CD4-positive, alpha-beta memory T cell (primary cell): ENCODE measurements at places on chromosomes 11 and 22. TPM values are rescaled to one million over a fixed set of nuclear protein-coding genes. Genes with fewer than 3 reads are reported as not detected.

GRCh38 chr11:116649268-116649667 lies 123.5 kb downstream of the BUD13 start:
- DNase-seq: no peak

- peak; percentile 70 for DNase-seq
Observed at GRCh38 chr11:848380-848931, 5.8 kb downstream of the TSPAN4 start.

DNA sequence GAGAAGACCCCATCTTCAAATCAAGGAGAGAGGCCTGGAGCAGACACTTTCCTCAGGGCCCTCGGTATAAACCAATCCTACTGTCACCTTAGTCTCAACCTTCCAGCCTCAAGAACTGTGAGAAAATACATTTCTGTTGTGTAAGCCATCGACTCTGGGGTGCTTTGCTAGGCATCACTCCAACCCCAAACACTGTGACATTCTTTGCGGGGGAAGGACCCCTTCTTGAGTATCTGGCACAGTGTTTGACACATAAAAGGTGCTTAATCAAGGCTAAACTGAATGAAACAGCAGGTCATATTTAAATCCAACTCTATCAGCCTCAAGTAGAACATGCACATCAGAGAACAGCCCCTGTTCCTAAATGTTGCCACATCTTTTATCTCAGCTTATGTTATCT lies 558.1 kb downstream of the INSC start:
- no peak for DNase-seq

DNA sequence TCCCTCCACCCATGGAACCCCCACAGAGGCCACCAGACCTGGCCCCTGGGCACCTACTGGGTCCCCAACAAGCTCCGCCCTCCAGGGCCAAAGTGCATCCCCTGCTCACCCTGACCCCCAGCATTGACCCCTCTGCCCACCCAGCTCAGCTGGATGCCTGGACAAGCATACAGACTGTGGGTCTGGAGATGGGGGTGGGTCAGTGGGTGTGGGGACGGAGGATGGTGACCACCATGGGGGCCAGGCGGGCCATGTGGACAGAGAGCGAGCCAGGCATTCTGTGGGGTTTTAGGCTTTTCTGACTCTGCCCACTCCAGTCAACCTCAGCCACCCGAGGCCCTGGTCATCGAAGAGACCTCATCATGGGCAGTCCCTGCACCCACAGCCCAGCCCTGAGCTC lies 183.7 kb downstream of the BRD1 start:
- no peak for DNase-seq

DNA sequence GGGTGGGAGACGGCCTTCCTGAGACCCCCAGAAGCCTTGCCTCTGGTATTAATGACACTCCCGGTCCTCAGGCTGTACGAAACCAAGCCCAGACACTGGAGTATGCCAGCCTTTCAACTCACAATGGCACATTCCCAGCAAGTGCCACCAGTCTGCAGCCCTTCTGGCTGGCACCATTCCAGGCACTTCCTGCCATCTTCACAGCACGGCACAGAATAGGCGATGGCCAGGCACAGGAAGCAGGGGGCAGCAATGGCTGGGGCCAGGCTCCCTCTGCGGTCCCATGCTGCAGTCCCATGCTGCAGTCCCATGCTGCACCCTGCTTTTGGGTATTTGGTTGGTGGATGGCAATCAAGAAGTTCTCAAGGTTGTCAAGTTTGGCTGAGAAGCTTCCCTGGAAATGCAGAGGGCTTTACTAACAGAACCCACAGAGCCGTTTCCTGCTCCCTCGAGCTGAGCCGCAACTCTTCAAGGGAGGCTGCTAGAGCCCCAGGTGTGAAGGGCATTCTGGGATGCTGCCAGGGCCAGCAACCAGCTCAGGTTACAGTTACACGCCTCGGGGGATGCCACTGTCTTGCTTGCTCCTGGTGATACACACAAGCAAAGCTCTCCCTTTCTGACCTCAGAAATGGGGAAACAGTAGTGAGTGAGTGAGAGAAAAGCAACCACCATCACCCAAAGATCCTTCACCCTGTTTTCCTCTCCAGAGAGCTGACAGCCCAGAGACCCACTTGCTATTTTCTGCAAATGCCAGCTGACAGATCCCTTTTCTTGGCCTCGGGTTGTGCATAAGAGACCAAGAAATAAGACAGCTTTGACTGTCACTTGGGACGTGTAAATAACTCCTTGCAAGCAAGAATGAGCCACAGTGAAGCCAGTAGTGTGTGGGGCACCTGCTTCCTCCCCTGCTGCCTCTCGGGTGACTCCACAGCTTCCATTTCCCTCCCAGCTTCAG lies 23.9 kb downstream of the LRFN4 start:
- no peak for DNase-seq

GRCh38 chr11:121418625-121419114 lies 33.4 kb upstream of the SORL1 start:
- peak; percentile 80 for DNase-seq

- DNase-seq: no peak
Observed at GRCh38 chr22:46575911-46576555, 38.6 kb upstream of the CELSR1 start.

DNA sequence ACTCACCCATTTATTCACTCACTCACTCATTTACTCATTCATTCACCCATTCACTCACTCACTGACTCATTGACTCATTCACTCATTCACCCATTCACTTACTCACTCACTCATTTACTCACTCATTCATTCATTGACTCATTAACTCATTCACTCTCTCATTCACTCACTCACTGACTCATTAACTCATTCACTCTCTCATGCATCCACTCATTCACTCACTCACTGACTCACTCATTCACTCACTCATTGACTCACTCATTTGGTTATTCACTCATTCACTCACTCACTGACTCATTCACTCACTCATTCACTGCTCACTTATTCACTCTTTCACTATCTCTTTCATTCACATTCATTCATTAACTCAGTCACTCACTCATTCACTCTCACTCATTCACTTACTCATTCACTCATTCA lies 2.5 kb upstream of the MUC5AC start:
- no peak for DNase-seq

DNA sequence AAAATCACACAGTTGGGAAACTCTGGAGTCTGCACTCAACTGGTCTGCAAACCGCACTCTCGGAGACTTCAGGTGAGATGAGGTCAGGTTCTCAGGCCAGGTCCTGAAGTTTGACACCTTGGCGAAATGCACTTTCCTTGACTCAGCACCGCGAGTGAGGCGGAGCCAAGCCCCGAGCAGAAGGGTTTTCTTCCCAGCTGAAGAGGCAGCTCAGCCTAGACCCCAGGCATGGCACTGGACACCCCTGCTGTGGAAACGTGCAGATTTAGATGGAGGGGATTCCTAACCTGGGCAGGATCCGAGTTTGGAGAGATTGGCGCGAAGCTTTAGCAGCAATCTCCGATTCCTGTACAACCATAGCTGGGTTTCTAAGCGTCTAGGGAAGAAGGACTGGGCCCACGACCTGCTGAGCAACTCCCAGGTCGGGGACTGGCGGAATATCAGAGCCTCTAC lies 835 bp upstream of the MYOD1 start:
- no peak for DNase-seq

GRCh38 chr22:39597236-39597869 lies 26.8 kb downstream of the CACNA1I start:
- DNase-seq: no peak

GRCh38 chr22:46390652-46391301 lies 55.3 kb downstream of the TRMU start:
- no peak for DNase-seq

PRSS23 gene
- not detected for total RNA-seq

KRTAP5-1 gene
- not detected for total RNA-seq

MEN1 gene
- 42.7 TPM for total RNA-seq
